NCI-H774 (cell line): ENCODE measurements at places on chromosomes 12 and 14.

DNA sequence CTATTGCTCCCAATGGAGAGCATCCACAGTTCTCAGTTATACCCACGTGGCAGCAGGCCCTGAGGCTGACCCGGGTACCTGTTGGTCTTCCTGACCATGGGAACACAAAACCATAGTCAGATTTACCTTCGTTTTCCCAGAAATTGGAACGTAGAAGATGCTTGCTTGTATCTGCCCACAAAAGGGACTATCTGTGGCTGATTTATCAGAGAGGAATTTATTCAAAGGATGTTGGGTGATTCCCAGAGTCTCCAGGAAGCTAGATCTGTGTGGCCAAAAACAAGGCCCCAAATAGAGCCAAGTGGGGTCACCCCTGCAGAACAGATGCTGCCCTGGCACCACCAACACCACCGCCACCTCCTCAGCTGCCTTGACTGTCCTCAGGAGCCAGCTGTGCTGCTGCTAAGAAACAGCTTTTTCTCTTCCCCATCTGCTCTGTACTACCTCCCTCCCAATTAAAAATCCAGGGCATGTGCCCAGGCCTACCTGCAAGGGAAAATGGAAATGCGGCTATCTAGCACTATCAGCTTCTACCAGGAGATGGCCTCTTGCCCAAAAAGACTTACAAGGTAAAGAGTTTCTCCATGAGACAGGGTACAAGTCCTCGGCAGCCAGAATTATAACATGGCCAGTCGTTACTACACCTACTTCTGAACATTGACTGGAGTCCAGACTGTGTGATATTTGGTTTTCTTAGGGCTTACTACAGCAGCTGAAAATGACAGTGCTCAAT is 128.6 kb upstream of the PLEKHG7 start:
- peak; percentile 14 for DNase-seq

DNA sequence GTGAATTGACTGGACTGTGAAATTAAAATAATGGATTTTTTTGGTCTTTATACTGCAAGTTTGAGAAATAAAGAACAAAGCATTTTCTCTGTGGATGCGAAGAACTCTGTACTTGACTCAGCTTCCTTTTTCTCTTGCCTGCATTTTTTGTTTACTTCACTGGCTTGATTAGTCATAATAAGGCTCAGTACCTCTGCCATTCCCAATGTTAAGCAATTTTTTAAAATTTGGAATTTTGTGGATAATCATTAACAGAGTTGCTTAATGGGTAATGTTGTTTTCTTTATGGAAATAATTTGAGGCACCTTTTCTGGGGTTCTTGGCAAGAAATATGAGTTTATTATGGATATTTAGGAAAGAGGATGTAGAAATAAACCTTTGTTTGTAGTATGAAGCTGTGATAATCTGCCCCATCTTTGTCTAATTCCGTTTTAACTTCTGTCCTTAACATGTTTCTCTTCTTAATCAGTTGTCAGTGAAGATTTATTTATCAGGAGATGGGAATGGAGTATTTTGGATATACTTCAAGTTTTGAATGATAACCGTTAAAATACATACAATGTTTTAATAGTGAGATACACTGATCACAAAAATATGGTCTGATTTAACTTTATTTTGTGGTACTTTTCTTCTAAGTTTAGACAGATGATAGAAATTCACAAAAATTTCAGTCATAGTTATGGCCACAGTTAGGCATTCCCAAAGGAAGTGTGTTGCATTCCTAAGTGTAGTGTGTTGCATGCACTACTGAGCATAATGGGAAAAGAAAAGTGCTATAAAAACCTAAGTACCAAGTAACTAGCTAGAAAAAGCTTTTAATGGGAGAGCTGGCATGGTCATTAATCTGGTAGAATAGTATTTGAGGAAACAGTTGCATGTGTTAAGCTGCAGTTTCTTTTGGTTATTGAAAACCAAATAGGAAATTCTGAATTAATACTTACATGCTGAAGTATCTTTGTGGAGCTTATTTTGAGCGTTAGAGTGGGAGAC is 27.7 kb downstream of the WNK1 start:
- DNase-seq: no peak

DNA sequence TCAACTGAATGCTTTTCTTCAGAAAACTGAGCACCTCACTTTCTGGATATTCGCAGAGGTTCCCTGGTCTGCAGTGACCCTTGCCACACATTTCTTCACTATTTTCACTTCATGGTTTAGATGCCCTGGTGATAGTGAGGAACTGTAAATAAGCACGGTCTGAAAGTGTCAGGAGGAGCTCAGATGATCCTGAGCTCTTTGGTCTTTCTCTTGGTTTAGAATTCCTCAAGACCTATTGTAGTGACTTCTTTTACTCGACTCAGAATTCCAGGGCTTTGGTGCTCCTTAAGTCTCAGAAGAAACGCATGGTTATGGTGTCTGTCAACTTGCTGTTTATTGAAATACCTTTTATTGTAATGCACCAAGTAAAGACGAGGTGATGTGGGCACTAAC is 84.0 kb downstream of the SAMD4A start:
- DNase-seq: no peak

DNA sequence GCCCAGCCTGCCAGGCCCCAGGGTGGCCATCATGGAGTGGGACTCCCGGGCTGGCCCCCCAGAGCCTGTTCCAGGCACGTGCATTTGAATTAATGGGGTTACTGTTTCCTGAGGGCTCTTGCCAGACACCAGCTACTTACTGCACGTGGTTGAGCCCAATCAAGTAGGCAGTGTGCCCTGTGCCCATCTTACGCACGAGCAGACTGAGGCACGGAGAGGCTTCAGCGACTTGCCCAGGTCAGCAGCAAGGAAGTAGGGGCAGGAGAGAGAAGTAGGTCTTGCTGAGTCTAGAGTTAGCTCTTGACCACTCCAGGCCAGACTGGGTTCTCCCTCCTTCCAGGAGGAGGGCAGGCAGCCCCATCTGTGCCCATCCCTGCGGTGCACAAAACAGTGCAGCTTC is 67.7 kb downstream of the DIO3 start:
- DNase-seq: no peak

GRCh38 chr12:15253990-15254389 is 32.8 kb upstream of the RERG start:
- DNase-seq: no peak

DNA sequence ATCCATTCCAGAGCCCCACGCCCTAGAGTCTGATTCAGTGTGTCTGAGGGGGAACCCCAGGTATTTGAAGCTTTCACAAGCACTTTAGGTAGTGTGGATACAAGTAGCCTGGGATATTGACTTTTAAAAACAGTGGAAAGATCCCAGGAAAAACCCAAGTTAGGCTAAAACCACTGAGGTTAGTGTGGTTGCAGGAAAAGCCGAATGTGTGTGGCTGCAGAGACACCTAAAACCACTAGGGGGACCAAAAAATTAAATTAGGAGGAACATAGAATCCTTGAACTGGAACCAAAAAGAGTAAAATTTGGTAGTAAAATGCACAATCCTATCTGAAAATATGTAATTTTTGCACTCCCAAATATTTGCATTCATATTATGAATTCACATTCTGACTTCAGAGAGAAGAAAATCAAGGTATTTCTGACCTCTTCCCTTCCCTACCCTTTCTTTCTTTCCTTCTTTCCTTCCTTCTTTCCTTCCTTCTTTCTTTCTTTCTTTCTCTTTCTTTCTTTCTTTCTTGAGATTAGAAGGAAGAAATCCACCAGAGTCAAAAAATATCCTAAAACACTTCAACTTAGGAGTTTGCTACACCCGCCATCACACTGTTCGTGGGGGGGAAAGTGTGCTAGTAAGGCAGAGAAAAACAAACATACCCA is 37.8 kb downstream of the SLCO1A2 start:
- DNase-seq: no peak
